Femur (tissue), 1 donor: ENCODE measurements at places on chromosomes 7 and 10.

GRCh38 chr7:153066711-153067110 is 307.2 kb downstream of the ACTR3B start:
- no peak for DNase-seq

DNA sequence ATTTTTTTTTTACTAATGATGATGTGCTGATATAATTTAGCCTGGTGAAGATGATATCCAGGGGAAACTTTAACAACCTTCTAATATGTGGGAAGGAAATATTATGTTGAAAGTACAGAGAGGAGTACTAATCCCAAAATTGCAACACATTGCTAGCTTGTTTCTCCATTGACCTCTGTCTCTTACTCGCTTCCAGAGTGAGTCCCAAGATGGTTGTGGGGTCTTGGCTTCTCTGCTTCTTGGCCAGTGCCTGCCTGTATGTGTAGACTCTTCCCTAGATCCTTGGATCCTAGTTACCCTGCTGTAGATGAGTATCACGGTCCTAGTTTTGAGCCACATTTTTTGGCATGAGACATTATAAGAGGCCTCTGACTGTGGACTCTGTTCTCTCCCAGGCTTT is 17.5 kb downstream of the BMPER start:
- DNase-seq = no peak

- DNase-seq = no peak
Observed at GRCh38 chr10:26491276-26491675, 53.1 kb downstream of the APBB1IP start.

- no peak for DNase-seq
Observed at GRCh38 chr7:22683379-22683778, 43.6 kb upstream of the IL6 start.
